ENCODE measurements at places on chromosomes 6 and 20.

GRCh38 chr20:45279992-45280391 is 25.6 kb upstream of the SLPI start:
- DNase-seq: no peak

DNA sequence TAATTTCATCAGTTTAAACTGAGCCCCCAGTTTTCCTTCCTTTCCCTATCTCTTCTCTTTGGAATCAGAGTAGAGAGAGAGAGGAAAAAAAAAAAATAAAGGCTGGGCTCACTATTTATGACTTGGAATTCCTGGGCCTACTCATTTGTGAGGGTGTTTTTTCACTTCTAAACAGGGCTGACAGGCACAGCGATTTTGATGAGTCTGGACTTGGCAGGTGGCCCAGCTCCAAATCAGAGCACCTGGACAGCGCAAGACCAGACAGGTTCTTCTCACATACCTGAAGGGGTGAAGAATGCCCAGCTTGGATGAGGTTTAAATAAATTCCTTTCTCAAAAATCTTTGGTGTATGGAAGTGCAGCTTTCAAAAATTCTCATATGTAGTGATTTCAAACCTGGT is 122.2 kb downstream of the KIF13A start:
- DNase-seq: no peak

DNA sequence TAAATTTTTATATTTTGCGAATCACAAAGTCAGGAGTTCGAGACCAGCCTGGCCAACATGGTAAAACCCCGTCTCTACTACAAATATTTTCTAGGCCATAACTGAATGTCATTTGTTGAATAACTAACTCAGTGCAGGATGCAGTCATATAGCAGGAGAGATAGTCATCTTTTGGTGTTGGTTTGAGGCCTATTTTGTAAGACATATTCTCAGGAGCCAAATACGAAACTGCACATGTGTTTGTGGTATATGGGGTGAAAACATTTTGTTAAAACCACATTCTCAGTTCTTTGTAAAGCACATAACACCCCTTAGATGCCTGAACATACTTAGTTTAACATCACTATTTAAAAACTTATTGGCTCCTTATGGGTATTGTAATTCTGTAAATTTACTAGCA is 4.7 kb upstream of the ENPP5 start:
- DNase-seq: no peak

GRCh38 chr20:35199740-35200139 is 26.8 kb upstream of the MMP24 start:
- DNase-seq: no peak

DNA sequence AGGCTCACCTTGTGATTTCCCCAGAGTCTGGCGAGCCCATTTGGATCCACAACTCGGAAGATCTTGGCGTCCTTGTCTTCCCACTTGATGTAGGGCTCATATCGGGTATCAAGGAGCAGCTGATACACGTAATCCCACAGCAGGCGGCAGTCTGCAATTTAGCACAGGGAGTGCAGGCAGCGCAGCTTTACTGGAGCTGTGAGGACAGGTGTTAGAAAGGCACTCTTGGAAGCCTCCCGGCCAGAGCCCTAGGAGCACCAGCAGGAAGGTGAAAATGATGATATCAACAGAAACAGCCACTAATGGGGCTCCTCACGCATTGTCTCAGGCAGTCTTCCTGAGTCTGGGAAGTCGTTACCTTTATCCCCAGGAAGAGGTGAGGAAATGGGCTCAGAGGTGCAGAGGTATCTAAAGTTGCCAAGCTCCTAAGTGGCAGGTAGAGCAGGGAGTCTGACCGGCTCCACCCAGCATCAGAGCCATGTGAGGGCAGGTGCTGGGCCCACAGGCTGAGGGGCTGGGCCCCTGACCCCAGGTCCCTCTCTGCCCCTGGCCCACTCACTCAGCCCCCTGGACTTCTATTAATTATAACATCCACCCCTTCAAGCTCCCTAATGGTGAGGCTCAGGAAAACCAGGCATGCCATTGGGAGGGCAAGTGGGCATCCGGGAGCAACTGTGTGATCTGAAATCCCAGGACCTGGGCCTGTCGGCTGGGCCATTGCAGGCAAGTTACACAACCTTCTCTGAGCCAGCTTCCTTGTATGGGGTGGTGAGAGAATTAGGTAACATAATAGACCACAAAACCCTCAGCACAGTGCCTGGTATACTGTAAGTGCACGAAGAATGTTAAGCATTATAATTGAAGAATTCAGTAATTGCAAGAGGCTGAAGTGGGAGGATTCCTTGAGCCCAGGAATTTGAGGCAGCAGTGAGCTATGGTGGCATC is 18.3 kb downstream of the ETV7 start:
- DNase-seq: peak; percentile 49

GRCh38 chr6:18243302-18243893 is 20.9 kb downstream of the DEK start:
- no peak for DNase-seq

- DNase-seq: no peak
Measured at GRCh38 chr20:33993576-33994221, at the start of gene RALY. Gene RALY (plus strand): TSS chr20:33993911. CDS start chr20:34072075, 78,164 bp downstream.

GRCh38 chr20:58547623-58548475 is 32.6 kb upstream of the APCDD1L start:
- no peak for DNase-seq

DNA sequence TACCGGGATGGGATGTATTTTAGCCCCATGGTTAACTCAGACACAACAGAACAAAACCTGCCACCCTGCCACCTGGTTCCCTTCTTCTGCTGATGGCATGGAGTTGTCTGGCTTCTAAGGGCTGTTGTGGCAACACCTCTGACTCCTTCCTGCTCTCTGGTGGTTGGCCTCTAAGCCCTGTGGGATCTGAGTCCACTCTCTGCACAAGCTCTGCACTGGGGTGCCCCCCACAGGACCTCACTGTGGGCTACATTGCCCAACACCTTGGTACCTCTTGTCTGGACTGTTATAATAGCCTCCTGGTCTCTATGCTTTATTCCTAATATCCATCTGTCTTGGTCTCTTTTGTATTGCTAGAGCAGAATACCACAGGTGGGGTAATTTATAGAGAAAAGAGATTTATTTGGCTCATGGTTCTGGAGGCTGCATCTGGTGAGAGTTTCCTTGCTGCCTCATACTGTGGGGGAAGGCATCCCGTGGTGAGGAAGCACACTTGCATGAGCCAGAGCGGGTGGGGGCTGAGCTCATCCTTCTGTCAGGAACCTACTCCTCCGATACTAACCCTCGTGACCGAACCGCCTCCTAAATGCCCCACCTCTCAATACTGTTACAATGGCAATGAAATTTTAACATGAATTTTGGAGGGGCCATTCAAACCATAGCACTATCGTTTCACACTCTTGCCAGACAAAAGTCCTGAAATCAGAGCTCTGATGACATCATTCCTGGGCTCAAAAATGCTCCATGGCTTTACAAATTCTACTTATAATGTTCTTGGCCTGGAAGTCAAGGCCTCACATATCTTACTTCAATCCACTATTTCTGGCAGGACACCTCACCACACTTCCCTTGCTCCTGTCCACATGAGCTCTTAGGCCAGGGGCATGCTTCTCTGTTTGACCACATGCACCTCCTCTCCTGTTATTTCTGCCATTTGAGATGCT is 127.2 kb downstream of the PAX1 start:
- no peak for DNase-seq

DNA sequence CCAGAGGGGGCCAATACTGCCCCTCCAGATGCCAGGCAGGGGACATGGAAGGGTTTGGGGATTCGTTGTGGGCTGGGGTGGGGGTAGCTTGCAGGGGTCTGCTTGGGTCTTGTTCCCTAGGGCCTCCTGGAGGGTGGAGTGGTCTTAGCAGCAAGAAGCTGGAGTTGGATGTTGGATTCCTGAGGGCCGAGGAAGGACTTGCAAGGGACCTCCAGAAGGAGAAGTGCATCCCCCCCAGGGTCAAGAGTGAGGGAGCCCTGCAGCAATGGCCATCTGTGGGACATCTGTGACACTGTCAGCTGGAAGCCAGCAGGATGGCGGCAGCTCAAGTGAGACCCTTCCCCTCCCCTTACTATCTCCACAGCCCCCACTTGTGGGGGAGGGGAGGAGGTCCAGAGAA is 25.4 kb upstream of the CCN5 start:
- DNase-seq: no peak

DNA sequence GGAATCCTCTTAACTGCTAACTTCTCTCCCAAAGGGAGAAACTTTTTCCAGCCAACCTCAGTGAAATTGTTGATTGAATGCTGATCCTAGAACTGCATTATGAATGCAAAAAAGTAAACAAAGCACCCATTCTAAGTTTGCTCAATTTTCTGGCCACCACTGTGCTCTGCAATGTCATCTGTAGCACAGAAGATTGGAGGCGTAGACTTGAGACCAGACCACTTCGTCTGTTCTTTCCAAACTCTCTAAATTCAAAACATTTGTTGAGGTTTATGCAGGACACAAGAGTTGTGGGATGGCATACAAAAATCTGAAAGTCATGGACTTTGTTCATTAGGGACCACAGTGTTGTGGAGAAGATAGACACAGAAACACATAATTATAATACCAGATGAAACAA is 11.1 kb upstream of the TSPYL1 start:
- no peak for DNase-seq

- DNase-seq: no peak
Measured at GRCh38 chr6:163536770-163537169, 122.3 kb downstream of the QKI start.

- no peak for DNase-seq
Measured at GRCh38 chr6:25280344-25281074, 1.3 kb downstream of the CARMIL1 start.

GRCh38 chr6:44311304-44311703 is 1.8 kb downstream of the AARS2 start:
- no peak for DNase-seq

- no peak for DNase-seq
Measured at GRCh38 chr20:25745738-25746137, 49.1 kb upstream of the ZNF337 start.

- peak; percentile 0 for DNase-seq
Measured at GRCh38 chr20:18632196-18632789, 44.4 kb downstream of the DTD1 start.

DNA sequence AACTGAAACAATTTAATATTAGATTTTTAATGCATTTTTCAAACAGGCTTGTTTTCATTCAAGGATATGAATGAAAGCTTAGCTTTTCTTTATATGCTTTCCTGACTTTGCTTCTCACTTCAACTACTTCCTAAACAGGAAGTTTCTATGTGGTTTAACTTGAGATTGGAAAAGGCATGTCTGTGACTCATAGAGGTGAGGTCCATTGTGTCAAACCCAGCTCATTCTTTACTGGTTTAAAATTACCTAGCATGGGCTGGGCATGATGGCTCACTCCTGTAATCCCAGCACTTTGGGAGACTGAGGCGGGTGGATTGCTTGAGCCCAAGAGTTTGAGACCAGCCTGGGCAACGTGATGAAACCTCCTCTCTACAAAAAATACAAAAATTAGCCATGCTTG is 34.4 kb downstream of the EFHC1 start:
- DNase-seq: no peak

GRCh38 chr6:36660771-36661471 is 17.6 kb upstream of the CDKN1A start:
- no peak for DNase-seq

DNA sequence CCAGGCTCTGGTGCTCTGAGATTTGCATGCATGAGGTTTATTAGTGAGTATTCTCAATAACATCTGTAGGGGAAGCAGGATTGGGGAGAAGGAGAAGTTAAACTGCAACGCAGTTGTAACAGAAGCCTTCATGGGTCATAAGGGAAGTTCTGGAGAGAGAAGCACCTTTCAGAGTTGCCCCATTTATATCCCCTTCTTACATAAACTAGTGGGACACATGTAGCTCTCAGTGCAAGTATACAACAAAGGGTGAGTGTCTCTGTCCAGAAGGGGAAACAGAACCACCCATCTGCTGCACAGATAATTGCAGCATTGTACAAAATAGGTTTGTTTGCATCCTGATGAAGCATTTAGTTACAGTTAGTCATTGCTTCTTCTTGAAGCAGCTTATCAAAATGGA is 4.3 kb upstream of the ADGB start:
- DNase-seq: no peak

- no peak for DNase-seq
Measured at GRCh38 chr20:50127587-50128519, 14.9 kb upstream of the UBE2V1 start.

GRCh38 chr6:19705606-19706005 is 131.6 kb upstream of the ID4 start:
- no peak for DNase-seq

- DNase-seq: no peak
Measured at GRCh38 chr6:151108548-151108947, 131.2 kb upstream of the AKAP12 start.

- DNase-seq: no peak
Measured at GRCh38 chr6:52953911-52954839, 40.9 kb downstream of the GSTA4 start.

DNA sequence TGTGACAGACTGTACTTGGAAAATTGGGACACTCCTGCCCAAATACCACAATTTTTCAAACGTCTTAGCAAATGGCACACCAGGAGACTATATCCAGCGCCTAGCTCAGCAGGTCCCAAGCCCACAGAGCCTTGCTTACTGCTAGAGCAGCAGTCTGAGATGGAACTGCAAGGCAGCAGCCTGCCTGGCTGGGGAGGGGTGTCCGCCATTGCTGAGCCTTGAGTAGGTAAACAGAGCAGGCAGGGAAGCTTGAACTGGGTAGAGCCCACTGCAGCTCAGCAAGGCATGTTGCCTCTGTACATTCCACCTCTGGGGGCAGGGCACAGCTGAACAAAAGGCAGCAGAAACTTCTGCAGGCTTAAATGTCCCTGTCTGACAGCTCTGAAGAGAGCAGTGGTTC is 1003.3 kb upstream of the MAP3K7 start:
- DNase-seq: no peak

GRCh38 chr20:62303340-62304226 is 786 bp downstream of the ADRM1 start:
- no peak for DNase-seq

DNA sequence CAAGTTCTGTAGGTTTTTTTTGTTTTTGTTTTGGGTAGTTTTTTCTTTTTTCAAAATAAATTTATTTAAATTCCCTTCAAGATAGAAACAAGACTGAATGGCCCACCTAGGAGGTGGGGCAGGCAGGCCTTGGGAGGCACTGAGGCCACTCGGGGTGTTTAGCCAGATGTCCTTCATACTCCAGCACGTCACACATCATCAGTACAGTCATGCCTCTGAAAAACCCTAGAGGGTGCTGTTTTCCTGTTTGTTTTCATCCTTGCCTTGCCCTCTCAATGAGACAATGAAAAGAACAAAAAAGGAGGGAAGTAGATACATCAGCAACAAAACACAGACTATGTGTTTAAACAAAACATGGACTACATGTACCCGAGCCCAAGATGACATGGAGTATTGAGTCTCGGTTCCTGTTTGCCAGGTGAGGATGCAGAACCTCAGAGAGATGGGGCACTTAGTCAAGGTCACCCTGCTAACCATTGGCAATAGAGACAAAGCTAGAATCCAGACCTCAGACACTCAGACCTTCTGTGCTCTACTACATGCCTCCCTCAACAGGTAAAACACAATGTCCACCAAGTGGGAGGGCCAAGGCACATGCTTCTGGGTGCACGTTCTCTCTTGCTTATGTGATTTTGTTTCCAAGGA is 26.8 kb upstream of the CLIC5 start:
- DNase-seq: peak; percentile 53

GRCh38 chr6:105067329-105067728 is 110.4 kb downstream of the LIN28B start:
- DNase-seq: no peak

Data from NCI-H187 treated with DMSO at 0.1 percent for 48 hours (cell line).